ENCODE measurements at places on chromosomes 3 and 15. TPM values are rescaled to one million over a fixed set of nuclear protein-coding genes. Genes with fewer than 3 reads are reported as not detected.

TMEM266 gene
- not detected for total RNA-seq

- no peak for DNase-seq
Measured at GRCh38 chr3:50612234-50612882, 784 bp upstream of the CISH start.

DNA sequence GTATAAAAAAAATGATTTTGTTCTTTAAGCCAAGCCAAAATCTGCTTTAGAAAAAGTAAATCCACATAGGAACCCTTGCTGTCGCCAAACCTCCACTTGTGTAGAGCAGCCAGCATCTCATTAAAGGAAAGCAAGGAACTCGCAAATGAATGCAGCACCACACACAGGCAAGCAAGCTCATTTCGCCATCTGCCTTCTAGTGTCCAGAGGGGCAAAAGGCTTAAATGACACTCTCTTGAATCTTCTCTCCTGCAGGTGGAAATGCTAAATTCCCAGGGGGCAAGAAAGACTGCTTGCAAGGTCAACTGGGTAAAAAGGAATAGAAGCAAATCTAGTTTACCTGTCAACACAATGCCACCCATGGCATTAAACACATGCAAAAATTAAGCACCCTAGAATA is 2.4 kb downstream of the MB21D2 start:
- DNase-seq: no peak

DNA sequence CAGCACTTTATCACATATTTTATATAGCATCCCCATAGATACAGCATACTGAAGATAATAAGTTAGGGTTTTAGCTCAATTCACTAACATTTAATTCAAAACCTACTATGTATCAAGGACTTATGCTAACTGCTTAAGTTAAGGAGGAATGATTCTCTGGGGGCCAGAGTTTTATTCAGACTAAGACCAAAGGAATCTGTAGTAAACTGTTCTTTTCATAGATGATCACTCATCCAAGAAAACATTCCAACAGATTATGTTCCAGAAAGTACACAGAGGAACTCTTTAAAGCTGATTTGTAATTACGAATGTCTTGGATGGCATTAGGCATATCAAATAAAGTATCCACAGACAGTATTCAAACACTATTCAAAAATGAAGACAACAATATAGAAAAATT is 226.4 kb downstream of the SCAPER start:
- DNase-seq: no peak

- DNase-seq: no peak
Measured at GRCh38 chr3:169432708-169433432, 230.6 kb downstream of the MECOM start.

DNA sequence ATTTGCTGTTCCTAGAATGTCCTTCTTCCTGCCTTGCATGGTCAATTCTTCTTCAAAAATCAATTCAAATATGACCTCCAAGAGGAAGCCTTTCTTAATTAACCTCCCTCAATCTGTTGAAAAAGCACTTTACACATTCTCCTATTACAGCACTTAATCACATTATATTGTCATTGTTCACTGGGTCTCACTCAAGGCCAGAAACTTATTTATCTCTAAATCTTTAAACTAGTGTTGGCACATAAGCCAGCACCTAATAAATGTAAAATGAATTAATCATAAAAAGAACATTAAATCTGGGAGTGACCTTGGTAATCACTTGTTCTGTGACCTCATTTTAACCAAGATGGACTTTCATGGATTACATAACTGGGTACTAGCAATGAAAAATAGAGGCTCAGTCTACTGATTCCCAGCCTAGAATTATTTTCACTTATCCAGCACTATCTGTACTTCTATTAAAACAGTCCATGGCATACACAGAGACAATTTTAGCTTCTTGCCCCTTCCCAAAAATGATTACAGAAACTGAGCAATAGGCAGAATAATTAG is 22.1 kb downstream of the MSL2 start:
- no peak for DNase-seq

All from osteocyte (in vitro differentiated cells).